Fibroblast of skin of left biceps (primary cell): ENCODE measurements at places on chromosomes 16 and 17.
A peak's percentile ranks its signal among the peaks of the same experiment; 100 is the strongest.

DNA sequence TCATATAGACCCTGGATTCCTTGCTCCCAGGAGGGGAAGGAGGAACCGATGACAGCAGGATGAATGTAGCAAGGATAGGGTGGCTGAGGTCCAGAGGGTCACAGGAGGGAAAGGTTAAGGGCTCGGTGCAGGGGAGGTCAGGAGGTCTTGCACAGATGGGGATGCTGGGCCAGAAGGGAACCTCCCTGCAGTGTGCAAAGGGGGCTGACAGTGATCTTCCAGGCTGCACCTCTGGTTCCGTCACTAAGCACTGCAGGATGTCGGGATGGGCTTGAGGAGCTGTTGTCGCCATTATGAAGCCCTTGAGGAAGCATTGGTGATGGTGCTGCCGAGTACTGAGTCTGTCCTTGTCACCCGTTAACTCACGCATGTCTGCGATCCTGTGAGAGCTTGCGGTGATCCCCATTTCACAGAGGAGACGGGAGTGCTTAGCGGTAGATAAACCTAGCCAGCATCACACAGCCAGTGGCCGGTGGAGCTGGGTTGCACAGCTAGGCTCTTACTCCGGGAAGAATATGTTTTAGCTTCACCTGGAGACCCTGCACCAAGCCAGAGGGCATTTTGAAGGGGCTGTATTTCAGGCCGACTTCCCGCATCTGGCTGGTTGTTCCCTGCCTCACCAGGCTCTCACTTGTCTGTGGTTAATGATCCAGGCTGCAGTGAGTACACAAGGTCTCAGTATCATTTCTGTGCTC, 120.4 kb downstream of the SNX29 start:
- DNase-seq = no peak

- DNase-seq = no peak
Measured at GRCh38 chr17:82037889-82038195, 345 bp upstream of the DCXR start.

DNA sequence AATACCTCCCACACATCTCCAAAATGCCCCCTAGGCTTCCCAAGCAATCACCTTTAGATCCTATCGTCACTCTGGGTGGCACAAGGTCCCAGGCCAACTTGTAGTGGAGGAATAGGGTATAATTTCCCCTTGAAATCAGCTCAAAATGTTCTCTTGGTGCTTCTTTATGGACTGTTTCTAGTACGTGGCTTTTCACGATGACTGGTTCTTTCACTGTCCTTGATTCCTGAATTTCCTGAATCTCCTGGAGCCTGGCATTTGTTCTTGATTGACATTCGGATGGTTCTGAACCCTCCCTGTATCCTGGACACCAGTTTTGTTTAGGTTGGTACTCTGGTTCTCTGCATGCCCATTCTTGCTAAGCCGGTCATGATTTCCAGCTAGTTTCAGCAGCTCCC, 6.9 kb upstream of the VPS53 start:
- no peak for DNase-seq

- no peak for DNase-seq
Measured at GRCh38 chr16:29126616-29127015, 141.8 kb downstream of the LAT start.

- DNase-seq = no peak
Measured at GRCh38 chr17:2841606-2842005, 45.4 kb downstream of the RAP1GAP2 start.

GRCh38 chr16:3485097-3485745, 10.1 kb downstream of the C16orf90 start:
- DNase-seq = no peak

DNA sequence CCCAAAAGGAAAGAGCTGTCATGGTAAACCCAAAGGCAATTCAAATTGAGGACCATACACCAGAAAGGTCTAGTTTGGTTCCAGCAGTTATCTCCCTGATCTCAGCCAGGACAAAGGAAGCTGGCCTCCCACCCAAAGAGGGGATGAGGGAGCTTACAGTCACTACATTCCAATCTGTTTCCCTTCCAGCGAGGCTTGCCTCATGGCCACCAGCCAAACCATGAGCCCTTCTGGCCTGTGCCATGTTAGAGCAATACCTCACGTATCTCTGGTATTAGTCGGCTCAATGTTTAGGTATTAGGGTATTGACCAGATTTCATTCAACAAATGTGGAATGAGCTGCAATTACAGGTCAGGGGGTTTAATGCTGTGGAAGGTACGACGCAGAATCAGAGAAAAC, 8.4 kb downstream of the NDUFAB1 start:
- peak; percentile 31 for DNase-seq

- DNase-seq = no peak
Measured at GRCh38 chr17:4616476-4616875, 25.0 kb downstream of the ALOX15 start.

DNA sequence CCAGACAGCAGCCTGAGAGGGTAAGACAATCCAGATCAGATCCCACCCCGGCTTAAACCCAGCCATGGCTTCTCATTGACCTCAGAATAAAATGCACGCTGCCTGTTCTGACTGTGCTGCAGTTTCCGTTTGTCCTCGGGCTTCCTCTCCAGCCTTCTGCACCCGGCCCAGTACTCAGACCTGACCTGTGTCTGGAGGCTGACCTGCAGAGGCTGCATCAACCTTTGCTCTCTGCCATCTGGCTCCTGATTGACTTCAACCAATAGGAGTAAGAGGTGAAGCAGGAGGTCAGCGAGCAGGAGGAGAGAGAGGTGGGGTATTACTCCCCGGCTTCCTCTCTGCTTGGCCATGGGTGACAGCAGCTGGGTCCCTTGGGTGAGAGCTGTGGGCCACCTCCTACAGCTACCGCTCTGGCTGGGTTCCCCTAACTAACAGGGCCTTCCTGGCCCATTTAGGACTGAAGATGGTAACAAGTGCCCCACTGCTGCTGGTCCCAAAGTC, 46.7 kb downstream of the C16orf82 start:
- DNase-seq = no peak

DNA sequence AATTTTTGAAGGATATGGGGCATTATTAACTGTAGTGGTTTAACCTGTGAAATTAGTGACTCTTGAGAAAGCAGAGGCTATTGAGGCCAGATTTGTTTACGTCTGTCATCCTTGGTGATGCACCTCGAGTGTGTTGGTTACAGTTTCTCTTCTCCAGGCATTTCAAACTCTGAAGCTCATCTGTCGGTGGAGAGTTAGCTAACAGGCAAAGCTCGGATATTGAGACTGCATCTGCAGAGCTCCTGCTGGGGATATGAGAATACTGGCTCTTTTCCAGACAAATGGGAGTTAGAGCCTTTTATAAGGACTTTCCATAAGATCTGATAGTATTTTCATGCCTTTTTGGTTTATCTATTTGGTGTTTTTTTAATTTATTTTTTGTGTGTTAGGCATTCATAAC, 6.7 kb downstream of the CLEC16A start:
- DNase-seq = no peak
